Stimulated activated CD8-positive, alpha-beta memory T cell treated with anti-CD3 and anti-CD28 coated beads, Interleukin-4, amount 100 ng/mL, for 1 hour (primary cell): ENCODE measurements at places on chromosomes 6 and 20.

- DNase-seq = no peak
Measured at GRCh38 chr20:49228676-49229075, 9.5 kb downstream of the DDX27 start.

- no peak for DNase-seq
Measured at GRCh38 chr6:27495386-27496135, 22.7 kb upstream of the ZNF184 start.

- no peak for DNase-seq
Measured at GRCh38 chr20:3227936-3228749, 10.8 kb downstream of the SLC4A11 start.

GRCh38 chr6:74936886-74937285, 269.0 kb downstream of the COL12A1 start:
- no peak for DNase-seq

DNA sequence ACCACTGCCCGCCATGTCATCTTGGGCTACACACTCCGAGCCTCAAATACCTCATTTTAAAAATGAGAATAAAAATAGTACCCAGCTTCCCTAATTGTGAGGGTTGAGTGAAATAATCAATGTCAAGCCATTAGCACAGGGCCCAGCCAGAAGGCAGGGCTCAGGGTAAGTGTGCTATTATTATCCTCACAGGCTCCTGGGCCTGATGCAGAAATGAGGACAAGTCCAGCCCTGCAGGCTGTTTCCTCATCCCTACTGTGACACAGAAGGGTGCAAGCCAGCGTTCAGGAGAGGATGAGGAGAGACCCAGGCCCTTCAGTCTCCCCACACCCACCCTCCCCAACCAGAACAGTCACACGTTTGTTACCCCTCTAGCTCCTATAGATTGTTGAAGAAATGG, 4.0 kb downstream of the DLK2 start:
- DNase-seq = no peak

GRCh38 chr6:36927691-36928546, 26.6 kb upstream of the PI16 start:
- DNase-seq = no peak

DNA sequence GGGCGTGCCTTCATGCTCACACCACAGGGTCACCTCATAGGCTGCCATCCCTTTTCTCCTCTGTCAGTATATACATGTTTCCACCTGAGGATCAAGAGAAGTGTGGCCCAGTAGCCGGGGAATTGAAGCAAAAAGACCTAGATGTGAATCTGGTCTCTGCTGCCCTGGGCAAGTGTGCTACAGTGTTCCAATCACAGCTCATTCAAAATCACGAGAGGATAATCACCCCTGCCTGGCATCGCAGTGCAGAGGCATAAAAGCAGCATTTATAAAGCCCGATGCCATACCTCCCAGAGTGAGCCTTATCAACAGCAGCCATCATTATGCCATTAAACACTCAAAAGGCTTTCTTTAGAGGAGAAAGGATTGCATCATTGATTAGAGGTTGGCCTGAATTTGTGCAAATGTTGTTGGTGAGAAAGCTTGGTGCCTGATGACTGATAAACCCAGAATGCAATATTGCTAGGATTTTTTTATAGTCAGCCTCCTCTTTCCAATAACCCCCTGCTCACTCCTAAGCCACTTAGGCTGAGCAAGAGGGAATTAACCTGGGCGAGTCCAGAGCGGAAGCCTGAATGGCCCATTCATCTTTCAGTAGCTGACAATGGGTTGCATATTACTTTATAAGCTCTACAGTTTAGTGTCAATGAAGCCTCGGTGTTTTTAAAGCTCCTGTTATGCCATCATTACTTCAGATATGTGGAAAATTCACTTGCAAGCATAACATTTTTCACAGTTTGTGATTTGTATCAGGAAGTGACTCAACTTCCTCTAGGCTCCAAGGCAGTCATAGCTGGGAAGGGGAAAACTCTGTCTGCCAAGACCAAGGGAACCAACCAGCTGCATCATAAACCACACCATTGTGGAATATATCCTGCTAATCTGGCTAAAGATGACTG, 92.5 kb upstream of the NXT1 start:
- DNase-seq = no peak

DNA sequence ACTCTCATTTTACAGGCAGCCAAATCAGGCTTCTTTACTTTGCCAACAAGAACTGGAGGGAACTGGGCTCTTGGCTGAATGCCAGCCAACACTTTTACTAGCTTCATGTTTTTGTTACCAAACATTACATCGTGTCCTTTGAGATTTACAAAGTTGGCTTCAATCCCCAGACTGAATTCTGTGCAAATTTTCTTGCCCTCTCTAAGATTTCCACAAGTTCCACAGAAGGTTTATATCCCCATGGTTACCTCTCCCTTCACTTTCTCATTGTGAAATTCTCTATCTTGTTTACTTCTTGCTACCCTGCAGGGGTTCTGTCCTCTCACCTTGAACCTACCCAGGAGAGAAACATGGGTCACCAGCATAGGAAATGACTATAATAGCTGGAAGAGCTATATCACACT, 37.6 kb upstream of the PLCB1 start:
- no peak for DNase-seq

- DNase-seq = no peak
Measured at GRCh38 chr6:1664329-1664728, 54.6 kb downstream of the FOXC1 start.

DNA sequence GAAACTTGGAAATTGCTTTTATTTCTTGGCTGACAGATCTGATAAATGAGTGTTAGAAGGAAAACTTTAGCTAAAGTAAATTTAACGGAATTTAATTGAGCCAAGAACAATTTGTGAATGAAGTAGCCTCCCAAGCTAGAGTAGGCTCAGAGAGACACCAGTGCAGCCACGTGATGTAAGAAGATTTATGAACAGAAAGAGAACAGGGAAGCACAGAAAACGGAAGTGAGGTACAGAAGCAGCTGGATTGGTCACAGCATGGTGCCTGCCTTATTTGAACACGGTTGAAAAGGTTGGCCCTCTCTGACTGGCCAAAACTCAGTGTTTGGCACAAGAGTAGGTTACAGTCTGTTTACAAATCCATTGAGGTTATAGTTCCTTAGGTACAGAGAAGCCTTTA, 29.5 kb upstream of the IFNGR1 start:
- DNase-seq = no peak

DNA sequence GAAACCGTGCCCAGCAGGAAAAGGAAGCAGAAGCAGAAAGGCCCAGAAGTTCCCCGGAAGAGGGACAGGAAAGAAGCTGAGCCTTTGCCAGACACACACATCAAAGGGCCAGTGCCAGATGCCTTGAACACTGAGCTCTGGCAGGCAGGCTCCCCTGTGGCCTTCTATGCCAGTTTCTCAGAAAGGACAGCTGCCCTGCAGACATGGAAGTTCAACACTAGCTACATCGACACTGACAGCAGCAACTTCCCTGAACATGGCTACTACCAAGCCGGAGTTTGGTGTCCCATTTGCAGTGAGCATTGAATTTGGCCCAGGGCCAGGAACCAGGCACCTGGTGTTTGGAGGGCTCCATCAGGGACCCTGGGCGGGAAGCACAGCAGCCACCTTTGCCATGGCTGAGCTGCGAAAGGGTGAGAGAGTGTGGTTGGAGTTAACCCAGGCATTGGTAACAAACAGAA, 8.0 kb upstream of the RAET1E start:
- DNase-seq = no peak

- DNase-seq = no peak
Measured at GRCh38 chr6:130932438-130932837, 105.2 kb downstream of the SMLR1 start.

- DNase-seq = no peak
Measured at GRCh38 chr6:23278180-23278532, 708.8 kb downstream of the HDGFL1 start.
